ENCODE measurements at places on chromosomes 2 and 18.

- DNase-seq = no peak
These were observed 373.0 kb downstream of the CDH2 start for GRCh38 chr18:27803957-27804356.

- DNase-seq = no peak
These were observed 647.2 kb upstream of the CDH2 start for GRCh38 chr18:28824183-28824574.

DNA sequence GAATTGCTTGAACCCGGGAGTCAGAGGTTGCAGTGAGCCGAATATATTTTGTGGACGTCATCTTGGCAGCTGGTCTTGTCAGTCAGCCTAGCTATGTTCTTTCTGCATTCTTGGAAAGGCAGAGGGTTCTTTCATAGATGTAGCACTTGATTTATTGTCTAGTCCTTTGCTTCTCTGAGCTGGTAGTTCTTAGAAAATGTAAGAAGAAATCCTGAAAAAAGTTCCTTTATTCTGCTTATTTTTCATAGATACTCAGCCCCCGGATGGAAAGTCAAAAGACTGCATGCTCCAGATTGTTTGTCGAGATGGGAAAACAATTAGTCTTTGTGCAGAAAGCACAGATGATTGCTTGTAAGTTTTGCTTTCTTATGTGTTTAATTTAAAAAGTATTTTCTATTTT is 21.3 kb downstream of the PLEKHB2 start:
- no peak for DNase-seq

GRCh38 chr2:20018601-20019152 is 6.2 kb upstream of the MATN3 start:
- no peak for DNase-seq

DNA sequence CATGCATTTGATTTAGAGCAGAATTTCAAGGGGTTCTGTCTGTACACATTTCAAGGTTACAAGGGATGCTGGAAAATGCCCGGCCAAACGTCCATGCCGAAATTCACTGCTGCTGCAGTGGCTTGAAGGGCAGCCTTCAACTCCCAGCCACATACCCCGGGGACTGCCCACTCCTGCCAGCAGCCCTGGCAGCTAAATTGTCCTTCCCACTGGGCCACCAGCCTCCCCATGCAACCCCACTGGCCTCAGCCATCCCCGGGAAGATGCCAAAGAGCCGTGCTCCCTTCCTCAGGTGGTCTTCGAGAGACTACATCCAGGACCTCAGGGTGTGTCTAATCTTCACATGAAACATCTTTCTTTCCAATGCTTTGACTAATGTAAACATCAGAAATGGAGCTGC is 478.7 kb upstream of the MYT1L start:
- no peak for DNase-seq

- no peak for DNase-seq
These were observed 134.8 kb downstream of the CMPK2 start for GRCh38 chr2:6730649-6731532.

DNA sequence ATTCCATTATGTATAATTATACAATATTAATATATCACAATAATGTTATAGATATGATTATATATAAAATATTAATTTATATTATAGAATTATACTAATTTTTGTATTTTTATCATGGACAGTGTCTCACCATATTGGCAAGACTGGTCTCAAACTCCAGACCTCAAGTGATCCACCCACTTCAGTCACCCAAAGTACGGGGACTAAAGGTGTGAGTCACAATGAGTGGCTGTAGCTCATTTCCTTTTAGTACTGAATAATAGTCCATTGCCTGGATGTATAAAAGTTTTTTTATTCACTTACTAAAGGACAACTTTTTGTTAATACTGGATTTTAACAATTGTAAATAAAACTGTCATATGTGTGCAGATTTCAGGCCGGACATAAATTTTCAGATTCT is 417.6 kb upstream of the LINC00305 start:
- no peak for DNase-seq

- DNase-seq = no peak
These were observed 9.5 kb downstream of the USP40 start for GRCh38 chr2:233556881-233557736.

DNA sequence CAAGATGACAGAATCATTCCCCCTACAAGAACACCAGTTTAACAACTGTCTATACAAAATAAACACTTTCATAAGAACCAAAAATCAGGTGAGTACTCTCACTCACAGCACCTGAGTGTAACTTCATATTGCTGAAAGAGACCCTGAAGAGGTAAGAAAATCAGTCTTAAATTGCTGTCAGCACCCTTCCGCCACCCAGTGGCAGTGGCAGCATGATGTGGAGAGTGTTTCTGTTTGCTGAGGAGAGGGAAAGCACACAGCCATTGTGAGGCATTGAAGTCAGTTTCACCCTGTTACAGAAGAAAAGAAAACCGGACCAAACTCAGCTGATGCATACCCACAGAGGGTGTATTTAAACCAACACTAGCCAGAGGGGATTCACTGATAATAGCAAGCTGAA is 1240.8 kb upstream of the CRIM1 start:
- no peak for DNase-seq

DNA sequence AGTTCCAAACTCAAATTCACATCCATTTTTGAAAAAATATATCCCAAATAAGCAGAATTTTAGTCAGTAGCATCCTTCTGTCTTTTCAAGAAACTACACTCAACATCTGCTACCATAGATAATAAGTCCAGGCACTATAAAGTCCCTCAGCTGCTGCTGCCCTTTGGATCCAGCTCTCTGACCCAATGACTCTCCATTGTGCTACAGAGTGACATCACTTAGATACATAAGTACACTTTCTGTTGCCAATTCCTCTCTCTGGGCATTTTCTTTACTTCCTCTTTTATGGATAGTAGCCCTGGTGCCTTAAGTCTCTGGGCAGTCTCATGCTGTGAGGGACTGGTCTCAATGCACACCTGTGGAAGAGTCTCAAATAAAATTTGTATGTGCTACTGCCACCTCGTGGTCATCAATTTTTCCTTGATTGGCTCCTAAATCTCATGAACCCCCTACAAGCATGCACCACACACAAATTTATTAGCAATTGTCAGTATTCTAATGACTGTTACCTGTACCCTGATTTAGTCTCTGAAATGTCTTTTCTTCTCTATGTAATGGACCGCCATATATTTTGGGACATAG is 219.2 kb downstream of the LRP1B start:
- DNase-seq = no peak

- DNase-seq = no peak
These were observed 32.3 kb upstream of the MPP4 start for GRCh38 chr2:201730651-201731285.

DNA sequence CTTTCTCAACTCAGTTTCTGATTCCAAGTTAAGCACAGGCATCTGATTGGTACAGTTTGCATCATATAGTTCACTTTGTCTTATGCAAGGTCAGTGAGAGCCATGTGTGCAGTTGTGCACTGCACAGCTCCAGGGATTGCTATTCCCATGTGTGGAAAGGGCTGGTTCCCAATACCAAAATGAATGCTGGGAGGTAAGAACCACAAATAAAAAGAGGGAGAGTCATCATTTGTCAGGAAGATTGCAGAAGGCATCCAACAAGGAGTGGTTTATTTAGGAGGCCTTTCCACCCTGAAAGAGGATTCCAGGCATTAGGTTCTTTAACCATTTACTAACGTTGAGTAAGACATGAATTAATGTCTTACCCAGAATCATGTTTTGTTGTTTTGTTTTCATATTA is 141.2 kb upstream of the ST6GAL2 start:
- DNase-seq = no peak

DNA sequence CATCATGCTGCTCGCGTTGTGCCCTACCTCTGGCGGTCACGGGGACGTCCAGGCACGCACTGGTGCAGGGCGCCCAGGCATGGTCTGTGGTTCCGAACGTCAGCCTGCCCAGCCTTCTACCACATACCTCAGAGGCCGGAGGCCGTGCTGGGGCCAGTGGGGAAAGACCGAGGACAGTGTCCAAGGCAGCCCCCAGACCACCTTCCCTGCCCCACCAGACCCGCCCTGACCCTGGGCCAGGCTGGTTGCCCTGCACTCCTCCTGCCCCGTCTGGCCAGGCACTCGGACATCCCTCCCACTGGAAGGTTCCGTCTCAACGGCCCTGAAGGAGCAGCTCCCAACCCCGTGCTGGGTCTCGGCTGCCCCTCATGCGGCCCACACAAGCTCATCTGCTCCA is 32.8 kb downstream of the SLC66A2 start:
- DNase-seq = no peak

DNA sequence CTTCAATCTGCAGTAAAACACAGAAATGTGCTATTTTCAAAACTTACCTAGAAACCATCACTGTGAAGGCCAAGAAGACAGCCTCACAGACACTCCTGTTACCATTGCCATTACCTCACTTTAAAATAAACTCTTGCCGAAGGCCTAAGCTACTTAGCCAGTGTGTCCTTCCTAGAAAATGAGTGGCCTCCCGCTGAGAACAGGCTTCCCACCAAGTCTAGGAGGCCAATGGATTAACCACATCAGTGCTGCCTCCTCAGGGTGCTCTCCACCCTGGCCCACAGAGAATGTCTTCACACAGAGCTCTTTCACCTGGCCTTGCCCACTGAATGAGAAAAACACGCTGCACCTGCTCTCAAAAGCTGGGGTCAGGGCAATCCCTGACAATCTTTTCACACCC is 47.5 kb downstream of the L3MBTL4 start:
- DNase-seq = no peak

GRCh38 chr2:200393191-200393590 is 86.7 kb downstream of the SPATS2L start:
- DNase-seq = no peak

DNA sequence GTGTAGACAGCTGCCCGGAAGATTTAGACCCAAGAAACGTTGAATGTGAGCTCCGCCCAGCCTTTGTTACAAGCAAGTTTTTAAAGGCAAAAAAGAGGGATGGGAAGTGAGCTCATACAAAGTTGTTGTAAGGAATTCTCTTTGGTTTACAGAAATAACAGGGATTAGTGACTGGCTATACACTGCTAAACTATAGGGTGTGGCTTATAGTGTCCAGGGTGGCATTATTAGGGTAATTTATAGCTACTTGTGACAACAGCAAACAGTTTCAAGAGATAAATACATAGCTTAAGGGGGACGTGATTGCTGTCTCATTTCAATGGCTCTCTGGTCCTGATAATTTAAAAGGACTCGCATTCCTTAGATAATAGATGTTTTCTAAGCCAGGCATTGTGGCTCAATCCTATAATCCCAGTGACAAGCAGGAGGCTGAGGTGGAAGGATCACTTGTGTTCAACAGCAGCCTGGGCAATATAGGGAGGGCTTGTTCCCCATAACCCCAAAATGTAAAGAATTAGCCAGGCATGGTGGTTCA is 66.5 kb upstream of the TGIF1 start:
- no peak for DNase-seq

DNA sequence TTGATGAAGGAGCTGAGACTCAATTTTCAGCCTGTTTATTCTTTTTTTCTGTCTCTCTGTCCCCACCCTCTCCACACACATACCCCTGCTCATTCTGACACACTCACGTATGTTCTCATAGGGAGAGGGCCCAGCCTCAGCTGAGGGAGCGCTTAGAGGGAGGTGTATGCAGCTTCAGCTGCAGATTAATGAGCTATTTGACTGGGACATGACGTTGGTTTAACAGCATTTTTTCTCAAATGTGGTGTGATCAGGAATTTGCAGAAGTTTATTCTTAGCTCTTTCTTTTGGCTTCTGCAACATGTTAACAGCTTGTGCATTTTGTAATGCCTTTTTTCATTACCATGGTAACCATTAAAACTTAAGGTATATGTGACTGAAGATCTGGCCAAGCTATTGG is 1547.1 kb upstream of the PIK3C3 start:
- DNase-seq = no peak

GRCh38 chr2:71877636-71878035 is 270.0 kb downstream of the CYP26B1 start:
- DNase-seq = no peak

GRCh38 chr2:233441161-233442027 is 87.1 kb downstream of the DGKD start:
- no peak for DNase-seq

DNA sequence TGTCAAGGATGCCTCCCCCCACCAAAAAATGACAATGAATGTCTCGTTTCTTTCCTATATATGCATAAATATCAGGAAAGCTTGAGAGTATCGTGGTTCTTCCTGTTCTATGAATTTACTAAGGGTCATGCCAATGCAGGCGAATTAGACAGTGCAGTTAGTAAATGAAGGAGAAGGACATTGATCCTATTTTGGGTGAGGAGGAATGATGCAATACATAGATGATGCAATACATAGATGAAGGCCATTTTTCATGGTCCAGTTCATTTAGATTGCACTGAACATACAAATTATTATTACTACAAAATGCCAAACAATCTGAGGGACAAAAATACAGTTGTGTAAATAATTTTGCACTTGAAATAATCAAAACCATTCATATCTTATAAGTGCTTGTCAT is 1265.0 kb downstream of the LRP1B start:
- no peak for DNase-seq

DNA sequence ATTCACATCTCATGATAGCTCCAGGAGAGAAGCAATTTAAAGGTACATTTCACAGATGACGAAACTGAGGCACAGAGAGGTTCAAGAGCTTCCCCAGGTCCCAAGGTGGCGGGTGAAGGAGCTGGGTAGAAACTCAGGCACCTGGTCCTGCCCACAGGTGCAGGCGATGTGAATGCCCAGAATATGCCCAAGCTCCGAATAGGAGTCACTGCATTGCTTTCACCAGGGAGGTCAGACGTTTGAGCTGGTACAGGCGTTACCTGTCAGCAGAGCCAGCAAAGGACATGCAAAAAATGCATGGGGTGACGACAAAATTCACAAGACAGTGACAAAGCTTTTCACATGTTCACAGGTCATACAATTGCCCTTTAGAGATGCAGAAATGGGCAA is 247.9 kb downstream of the HDAC4 start:
- no peak for DNase-seq

DNA sequence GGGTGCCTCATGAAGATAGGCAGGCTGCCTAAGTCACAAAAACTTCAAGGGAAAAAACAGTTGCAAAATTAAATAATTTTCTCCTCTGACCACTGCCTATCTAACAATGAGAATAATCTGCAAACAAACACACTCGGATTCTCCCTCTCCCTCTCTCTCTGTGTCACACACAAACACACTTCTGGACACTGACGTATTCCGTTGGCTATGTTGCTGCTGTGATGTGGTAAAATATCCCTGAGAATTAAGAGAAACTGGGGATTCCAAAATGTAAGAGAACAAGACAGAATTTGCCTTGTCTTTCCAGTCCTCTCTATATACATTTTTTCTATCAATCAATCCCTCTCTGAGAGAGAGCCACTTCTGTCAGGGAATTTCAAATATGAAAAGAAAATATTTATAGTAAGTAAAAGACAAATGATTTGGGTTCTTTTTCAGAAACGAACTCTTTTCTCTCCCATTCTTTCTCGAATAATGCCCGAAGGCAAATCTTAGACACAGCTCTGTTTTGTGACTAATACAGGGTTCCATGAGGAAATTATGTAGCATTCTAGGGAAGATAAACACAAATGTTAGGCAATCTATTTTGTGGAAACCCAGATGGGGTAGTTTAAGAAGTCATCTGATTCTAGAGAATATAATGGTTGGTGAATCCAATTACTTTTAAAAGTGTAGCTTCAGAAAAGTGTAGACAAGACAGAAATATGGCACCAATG is 310.3 kb upstream of the CYP26B1 start:
- DNase-seq = no peak

GRCh38 chr2:201765799-201766198 is 14.9 kb downstream of the ALS2 start:
- DNase-seq = no peak

- no peak for DNase-seq
These were observed 28.0 kb upstream of the SLC35F6 start for GRCh38 chr2:26735883-26736588.
